ENCODE measurements at places on chromosomes 3 and 15.

DNA sequence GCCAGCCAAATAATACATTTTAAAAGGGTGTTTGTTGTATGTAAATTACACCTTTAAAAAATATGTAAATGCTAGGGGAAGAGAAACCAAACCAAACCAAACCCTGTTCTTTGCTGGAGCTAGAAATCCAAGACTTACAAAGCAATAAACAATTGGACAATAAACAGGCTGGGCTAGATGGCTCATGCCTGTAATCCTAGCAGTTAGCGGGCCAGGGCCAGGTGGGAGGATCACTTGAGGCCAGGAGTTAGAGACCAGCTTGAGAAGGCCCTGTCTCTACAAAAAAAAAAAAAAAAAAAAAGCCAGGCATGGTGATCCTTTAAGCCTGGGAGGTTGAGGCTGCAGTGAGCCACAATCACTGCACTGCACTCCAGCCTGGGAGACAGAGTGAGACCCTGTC, 12.5 kb downstream of the STOML1 start:
- DNase-seq = no peak

GRCh38 chr3:146256851-146257486, 6.1 kb upstream of the PLSCR4 start:
- DNase-seq = no peak

DNA sequence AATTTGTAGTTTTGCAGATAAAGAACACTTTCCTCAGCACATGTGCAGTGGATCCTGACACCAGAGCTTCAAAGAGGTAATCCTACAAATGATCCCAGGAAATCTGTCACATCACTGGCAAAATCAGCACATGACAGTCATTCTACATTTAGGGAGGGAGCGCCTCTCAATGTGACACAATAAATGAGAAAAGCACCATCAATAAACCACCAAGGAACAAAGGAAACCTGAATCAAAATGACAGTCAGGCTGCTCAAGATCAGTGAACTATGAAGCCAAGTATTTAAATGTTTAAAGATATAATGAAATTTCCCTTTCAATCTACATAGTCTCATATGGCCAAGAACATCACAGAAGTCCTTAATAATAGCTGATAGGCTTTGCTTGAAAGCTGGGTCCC, 119.5 kb downstream of the LRRN1 start:
- no peak for DNase-seq

GRCh38 chr3:126128504-126129397, 44.8 kb upstream of the SLC41A3 start:
- DNase-seq = peak; percentile 4

DNA sequence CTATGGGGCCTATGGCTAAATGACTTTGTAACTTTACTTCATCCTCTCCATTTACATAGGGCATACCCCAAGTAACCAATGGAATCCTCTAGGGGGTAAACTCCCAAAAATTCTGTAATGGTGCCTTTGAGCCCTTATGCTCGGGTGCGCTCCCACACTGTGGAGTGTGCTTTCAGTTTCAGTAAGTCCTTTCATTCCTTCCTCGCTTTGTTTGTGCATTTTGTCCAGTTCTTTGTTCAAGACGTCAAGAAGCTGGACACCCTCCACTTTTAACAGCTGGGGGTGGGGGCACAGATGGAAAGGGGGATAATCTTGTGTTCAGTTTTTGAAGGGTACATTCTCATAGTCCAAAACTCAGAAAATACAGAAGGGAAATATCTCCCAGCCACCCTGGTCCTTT, 84.4 kb upstream of the C2CD4B start:
- no peak for DNase-seq

GRCh38 chr3:187336322-187336721, 31.9 kb upstream of the RTP4 start:
- no peak for DNase-seq

GRCh38 chr3:142046320-142047020, 102.9 kb downstream of the TFDP2 start:
- DNase-seq = no peak

GRCh38 chr3:54785976-54786375, 141.9 kb downstream of the LRTM1 start:
- no peak for DNase-seq

DNA sequence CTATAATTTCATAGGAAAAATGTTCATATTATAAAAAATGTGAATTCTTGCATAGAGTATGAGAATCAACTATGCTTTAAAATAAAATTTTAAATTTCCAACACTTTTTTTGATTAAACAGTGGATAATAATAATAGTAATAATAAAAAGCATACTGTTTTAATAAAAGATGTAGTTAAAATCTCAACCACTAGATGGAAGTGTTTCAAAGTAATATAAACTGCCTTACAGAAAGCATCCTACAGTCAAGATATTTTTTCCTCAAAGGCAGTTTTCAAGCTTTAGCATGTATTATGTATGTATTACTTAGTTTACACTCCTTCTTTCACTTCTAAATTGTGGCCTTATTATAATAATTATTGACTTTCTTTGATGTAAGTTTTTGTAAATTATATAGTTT, 217.5 kb downstream of the CHL1 start:
- DNase-seq = no peak

- no peak for DNase-seq
These were observed 114.5 kb upstream of the GADL1 start for GRCh38 chr3:31008994-31009393.

- no peak for DNase-seq
These were observed 27.1 kb downstream of the SHC4 start for GRCh38 chr15:48936666-48937065.

DNA sequence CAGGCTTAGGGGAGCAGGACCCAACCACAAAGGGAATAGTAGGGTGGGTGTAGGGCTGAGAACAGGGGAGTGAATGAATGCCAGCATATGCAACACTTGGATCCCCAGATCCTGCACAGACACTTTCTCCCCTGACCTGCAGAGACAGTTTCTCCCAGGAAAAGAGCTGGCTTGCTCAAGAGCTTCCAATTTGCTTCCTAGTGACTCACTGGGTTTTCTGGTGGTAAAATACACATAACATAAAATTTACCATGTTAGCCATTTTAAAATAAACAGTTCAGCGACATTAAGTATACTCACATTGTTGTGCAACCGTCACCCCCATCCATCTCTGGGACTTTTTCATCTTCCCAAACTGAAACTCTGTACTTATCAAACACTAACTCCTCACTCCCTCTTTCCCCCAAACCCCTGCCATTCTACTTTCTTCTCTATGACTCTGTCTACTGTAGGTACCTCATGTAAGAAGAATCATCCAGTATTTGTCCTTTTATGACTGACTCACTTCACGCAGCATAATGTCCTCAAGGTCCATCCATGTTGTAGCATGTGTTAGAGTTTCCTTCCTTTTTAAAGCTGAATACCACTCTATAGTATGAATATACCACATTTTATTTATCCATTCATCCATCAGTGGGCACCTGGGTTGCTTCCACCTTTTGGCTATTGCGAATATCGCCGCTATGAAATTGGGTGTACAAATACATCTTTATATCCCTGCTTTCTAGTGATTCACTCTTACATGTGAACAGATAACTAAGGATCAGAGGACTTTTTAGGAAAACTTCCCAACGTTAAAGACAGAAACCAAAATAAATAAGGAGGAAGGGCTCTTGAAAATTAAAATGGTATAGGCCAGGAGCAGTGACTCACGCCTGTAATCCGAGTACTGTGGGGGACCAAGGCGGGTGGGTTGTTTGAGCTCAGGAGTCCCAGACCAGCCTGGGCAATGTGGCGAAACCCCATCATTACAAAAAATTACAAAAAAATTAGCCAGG, 95.6 kb upstream of the TJP1 start:
- DNase-seq = no peak

- DNase-seq = no peak
These were observed 9.4 kb upstream of the SACM1L start for GRCh38 chr3:45679805-45680204.

DNA sequence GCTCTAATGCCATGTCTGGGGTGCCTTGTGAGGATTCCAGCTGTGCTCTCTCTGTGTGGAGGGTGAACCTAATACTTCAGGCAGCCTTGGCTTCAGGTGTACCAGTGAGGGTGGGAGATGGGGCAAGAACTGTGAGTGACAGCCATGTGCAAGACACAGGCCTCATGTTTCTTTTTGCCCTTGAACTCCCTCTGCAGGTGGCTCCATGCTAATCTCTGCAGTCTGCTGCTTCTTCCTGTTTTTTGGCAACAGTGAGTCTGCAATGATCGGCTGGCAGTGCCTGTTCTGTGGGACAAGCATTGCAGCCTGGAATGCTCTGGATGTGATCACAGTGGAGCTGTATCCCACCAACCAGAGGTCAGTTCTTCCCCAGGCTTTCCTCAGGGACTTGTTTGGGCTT, 189.3 kb downstream of the SV2B start:
- no peak for DNase-seq

- no peak for DNase-seq
These were observed 56.4 kb downstream of the CRYGS start for GRCh38 chr3:186487819-186488218.

DNA sequence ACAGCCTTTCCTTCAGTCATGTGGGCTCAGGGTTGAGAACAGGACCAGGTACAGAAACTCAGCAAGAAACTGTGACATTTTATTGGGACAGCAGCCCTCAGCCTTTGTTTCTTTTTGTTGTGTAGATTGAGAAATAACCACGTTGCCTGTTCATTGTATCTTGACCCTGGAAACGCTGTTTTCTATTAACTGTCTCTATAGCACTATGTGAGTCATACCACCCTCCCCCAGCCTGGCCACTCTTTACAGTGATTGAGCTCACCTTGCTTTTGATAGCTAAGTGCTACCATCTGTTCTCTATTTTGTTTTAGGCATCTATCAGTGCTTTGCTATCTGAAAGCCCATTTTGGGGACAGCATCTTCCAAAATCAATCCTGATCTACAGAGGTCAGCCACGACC, 127.9 kb downstream of the CD47 start:
- DNase-seq = no peak

GRCh38 chr15:67820992-67821783, 4.1 kb upstream of the SKOR1 start:
- no peak for DNase-seq

GRCh38 chr3:193851941-193852674, 259.1 kb downstream of the OPA1 start:
- peak; percentile 20 for DNase-seq

DNA sequence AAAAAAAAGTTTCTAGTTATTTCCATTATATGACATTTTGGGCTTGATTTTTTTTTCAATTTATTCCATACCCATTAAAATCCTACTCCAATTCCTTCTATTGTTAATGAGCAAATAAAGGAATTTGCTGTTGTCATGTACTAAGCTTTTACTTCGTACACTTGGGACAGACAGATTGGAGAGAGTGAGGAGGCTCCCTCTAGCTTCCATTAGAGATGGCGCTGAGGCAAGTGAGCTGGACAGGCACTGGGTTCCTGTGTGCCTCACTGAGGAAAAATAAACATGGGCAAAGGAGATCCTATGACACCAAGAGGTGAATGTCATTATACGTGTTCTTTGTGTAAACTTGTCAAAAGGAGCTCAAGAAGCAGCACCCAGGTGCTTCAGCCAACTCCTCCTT, 441.1 kb upstream of the MDFIC2 start:
- DNase-seq = no peak

DNA sequence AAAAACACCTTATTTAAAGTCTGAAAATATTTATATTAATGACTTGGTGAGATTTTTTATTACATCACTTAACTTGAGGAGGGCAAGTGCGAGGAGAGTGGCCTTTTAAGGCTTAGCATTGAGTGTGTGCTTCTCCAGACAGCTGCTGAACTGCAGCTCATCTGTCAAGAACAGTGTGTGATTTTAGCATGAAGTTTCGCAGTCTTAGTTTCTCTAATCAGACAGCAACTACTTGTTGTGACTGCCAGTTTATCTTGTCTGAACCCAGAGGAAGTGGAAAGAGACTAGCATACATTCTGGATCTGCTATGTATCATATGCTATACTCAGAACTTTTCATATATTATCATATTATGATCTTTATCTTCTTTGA, 291.7 kb upstream of the ROPN1 start:
- no peak for DNase-seq

GRCh38 chr15:59322056-59322759, 50.5 kb downstream of the MYO1E start:
- no peak for DNase-seq

GRCh38 chr3:49901366-49902339, 2.0 kb downstream of the MST1R start:
- DNase-seq = no peak

GRCh38 chr3:18951333-18951732, 197.0 kb upstream of the KCNH8 start:
- peak; percentile 85 for DNase-seq

DNA sequence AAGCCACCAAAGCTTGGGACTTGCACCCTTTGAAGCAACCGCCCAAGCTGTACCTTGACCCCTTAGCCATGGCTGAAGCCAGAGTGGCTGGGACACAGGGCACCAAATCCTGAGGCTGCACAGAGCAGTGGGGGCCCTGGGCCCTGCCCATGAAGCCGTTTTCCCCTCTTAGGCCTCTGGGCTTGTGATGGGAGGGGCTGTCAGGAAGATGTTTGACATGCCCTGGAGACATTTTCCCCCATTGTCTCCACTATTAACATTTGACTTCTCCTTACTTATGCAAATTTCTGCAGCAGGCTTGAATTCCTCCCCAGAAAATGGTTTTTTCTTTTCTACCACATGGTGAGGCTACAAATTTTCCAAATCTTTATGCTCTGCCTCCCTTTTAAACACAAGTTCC, 522.2 kb downstream of the EDEM1 start:
- DNase-seq = no peak

- no peak for DNase-seq
These were observed 85.1 kb upstream of the MYRIP start for GRCh38 chr3:39724233-39724846.

DNA sequence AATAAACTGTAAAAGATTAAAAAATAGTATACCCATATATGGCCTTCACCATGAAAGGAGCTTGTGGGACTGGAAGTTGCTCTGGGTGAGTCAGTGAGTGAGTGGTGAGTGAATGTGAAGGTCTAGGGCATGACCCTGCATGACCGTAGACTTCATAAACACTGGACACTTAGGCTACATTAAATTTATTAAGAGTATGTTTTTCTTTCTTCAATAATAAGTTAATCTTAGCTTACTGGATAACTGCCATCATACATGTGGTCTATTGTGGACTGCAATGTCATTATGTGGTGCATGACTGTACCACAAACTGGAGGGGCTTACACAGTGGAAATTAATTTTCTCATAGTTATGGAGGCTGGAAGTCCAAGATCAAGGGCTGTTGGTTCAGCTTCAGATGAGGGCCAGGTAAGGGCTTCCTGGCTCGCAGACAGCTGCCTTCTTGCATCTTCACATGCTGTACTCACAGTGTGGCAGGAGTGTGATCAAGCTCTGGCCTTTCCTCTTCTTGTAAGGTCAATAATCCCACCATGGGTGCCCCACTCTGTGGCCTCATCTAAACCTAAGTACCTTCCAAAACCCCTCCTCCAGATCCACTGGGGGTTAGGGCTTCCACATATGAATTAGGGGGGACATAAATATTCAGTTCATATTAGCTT, 40.8 kb upstream of the PRR23E start:
- no peak for DNase-seq

- DNase-seq = no peak
These were observed 256.1 kb upstream of the ARPP21 start for GRCh38 chr3:35383216-35383615.

DNA sequence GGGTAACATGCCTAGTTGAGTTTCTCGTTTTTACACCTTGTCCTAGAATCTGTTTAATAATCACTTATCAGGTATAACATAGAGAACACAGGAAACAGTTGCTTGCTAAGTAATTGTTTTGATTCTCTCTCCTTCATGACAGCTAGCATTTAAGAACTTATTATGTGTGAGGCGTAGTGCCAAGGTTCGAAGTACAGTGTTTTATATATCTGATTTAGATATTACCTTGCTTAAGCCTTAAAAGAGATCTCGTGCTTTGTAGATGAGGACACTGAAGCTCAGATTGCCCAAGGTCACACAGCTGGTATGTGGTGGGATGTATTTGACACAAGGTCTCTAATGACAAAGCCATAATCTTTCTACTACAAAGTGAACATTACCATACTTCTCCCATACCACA, 29.0 kb upstream of the IFT57 start:
- no peak for DNase-seq
